ENCODE measurements at places on chromosomes 1 and 21.

DNA sequence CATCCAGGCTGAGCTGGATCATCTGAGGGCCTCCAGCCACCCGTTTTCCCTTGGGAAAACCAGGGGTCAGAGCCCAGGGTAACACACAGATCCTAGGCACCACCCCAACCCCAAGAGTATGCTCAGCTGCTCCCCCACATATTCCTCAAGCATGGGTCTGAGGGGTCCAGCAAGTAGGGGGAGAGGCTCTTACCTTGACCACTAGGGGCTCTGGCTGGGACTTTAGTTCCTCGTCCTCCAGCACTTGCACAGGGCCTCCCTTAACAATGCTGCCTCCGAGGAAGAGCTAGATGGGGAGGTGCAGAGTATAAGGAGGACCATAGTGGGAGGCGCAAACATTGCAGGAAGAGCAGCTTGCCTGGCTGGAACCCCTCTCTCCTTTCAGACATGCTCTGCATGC is 7.5 kb downstream of the SELENBP1 start:
- DNase-seq = no peak

GRCh38 chr21:29236201-29236600 is 62.5 kb upstream of the BACH1 start:
- DNase-seq = no peak

- DNase-seq = no peak
These were observed 126.2 kb downstream of the LACTBL1 start for GRCh38 chr1:22846458-22846857.

DNA sequence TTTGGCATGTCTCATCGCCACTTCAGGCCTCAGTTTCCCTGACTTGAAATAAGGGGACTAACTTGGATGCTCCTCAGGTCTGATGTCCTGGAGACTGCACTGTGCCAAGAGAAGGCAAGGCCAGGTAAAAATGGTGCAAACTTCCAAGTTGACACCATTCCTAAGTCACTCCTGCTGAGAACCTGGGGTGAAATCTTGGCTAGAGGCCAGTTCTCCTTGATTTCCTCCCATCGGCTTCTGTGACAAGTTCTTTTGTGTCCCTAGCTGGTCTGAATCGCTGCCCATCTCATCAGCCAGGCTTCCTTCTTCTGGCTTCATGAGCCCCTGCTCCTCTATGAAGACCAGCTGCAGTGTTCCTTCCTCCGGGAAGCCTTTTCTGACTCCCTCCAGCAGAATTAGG is 48.6 kb upstream of the ID3 start:
- no peak for DNase-seq

GRCh38 chr1:159647616-159648015 is 60.0 kb downstream of the APCS start:
- DNase-seq = no peak

DNA sequence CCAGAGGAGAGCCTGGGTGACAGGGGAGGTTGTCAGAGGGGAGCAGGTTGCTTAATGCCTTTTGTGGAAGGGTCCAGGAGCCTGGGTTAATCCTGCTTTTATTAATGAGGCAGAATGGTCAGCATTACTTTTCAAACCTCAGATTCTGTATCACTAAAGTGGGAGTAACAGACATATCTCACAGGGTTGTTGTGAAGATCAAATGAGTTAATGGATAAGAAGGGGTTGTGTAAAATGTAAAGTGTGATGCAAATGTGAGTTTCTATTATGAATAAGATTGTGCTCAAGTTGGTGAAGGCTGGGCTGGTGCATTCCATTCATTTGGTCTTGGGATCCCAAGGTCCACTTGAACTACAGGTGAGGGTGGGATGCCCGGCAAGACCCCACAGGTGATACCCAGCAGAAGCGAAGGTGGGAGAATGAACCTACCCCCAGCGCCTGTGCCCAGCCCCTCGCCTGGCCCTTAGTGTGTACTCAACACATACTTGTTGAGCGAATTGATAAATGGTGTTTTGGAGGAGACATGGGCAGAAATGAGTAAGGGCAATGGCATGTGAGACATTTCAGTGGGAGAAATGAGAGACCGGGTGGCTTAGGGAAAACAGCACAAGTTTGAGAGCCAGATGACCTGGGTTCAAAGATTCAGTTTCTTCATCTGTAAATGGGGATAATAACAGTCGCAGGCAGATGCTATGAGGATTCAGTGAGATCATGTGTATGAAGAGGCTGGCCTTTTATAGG is 6.2 kb downstream of the SLC26A9 start:
- DNase-seq = no peak
